ENCODE measurements at places on chromosomes 7 and 10.

DNA sequence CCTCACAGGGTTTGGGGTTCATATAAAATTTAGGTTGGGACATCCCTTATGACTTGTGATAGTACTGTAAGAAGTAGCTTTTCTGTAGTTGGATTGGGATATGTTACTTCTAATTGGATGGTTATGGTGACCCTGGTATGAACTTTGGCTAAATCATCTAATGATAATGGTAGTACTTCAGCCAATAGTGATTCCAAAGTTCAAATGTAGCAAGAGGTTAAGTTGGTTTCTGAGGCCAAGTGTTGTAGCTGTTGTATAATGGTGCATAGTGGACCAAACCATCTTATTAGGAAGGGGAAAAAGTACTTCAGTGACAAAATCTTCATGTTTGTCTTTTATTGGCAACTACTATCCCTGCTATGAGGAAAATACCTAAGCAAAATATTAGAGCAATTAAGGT, 542.1 kb upstream of the IGFBP3 start:
- DNase-seq = no peak

DNA sequence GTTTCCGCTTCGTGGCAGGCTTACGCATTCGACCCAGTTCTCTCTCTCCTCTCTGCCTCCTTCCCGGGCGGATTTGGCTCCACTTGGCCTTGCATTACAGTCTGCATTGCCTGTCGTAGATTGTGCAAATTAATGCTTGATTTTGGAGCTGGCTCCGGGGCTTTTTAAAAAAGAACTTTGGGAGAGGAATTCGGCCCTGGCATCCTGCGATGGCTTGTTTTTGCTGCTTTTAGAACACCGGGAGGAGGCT, 767 bp downstream of the EIF4EBP2 start:
- DNase-seq = peak; percentile 61

DNA sequence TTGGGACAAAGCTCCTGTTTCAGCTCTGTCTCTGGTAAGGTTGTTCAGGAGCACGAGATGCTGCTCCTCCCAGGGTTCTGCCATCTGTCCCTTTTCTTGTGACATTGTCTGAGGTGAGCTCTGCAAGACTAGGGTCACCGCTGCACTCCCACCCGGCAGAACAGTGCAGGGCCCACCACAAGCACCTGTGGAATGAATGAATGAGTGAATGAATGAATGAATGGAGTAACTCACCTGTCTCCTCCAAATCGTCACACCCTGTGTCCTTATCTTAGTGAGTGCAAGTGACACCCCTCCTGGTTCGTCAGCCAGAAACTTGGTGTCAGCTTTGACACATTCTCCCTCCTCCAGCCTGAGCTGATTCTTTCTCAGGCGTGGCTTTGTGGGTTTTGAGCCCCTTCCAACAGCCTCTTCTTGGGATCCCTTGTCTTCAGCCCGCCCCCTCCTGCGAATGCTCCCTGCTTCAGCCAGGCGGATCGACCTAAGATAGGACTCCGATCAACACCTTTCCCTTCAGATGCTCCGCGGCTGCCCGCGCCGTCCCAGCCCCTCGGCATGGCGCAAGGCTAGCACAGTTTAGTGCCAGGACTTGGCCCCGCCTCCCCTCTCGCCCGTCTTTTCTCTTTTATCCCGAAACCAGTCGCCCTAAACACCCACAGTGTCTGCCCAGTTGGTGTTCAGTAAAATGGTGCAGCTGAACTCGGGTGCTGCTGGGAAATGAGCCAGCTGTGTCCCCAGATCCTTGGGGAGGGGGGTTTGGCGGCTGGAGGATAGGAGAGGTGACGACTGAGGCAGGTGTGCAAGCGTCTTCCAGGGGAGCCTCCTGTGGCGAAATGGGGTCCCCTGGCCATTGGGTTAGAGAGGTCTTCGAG, 89.3 kb downstream of the BEND7 start:
- no peak for DNase-seq

DNA sequence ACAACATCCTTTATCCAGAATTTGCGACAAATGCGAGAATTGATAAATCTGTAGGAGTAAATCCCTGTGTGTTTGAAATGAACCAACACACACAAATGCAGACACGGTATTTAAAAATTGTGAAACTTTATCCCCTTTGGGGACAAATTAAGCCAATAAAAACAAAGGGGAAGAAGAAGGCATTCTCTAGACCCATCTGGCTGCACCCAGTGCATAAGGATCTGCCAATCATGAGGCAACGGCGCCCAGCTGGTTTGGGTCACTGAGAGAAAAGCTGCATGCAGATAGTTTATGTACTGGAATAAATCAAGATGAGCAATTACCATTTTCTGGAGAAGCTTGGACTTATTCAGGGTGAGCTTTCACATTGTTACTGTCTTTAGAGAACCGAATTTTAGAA, 45.7 kb downstream of the VAX1 start:
- peak; percentile 55 for DNase-seq

- DNase-seq = peak; percentile 7
These were observed 103.1 kb upstream of the APBB1IP start for GRCh38 chr10:26334932-26335573.

GRCh38 chr7:111540199-111540815, 22.0 kb downstream of the IMMP2L start:
- no peak for DNase-seq

GRCh38 chr7:37205451-37205850, 243.2 kb downstream of the ELMO1 start:
- no peak for DNase-seq

DNA sequence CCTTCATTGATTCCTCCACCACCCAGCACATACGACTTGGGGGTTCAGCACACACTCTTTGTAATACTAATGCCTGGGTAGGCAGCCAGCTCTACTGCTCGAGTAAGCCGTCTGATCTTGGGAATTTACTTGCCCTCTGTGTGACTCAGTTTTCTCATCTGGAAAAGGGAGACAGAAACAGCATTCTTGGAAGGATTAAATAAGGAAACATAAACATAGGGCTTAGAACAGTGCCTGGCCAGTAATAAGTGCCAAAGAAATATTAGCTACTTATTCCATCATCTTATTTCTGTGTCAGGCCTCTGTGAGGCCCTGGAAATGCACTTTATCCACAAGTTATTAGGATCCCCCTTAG, 130.1 kb downstream of the TNS3 start:
- DNase-seq = no peak

DNA sequence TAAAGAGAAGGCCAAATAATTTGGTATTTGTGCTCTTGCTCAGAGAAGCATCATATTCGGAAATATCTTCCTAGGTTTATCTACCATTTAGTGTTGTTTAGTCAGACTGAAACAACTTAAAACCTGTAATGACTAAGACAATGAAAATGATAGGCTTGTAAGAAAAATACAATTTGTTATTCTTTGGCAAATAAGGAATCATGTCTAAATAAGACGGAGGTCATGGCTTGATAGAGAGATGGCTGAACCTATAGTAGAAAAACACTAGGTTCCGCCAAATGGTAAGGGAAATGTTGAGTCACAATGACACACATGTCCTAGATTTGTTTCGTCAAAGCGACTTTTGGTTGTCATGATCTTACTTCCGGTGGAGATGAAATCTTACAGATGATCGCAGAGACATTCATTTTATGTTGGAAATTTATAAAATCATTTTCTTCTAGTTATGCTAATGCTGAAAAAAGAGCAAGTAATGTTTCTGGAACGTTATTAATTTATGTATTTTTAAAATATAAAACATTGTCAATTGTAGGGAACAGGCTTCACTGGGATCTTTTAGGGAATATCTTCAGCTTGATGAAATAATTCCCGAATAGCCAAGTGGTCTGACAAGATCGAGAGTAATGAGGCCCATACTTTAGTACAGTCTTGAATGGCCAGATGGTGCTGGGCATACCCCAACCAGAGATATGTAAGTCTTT, 1.0 kb downstream of the SRGN start:
- DNase-seq = no peak

- no peak for DNase-seq
These were observed 134.1 kb downstream of the ADCY1 start for GRCh38 chr7:45708046-45708950.

- DNase-seq = no peak
These were observed 2.0 kb downstream of the ELN start for GRCh38 chr7:74029991-74030415.

GRCh38 chr10:43322769-43323168, 48.7 kb upstream of the FXYD4 start:
- DNase-seq = peak; percentile 95

DNA sequence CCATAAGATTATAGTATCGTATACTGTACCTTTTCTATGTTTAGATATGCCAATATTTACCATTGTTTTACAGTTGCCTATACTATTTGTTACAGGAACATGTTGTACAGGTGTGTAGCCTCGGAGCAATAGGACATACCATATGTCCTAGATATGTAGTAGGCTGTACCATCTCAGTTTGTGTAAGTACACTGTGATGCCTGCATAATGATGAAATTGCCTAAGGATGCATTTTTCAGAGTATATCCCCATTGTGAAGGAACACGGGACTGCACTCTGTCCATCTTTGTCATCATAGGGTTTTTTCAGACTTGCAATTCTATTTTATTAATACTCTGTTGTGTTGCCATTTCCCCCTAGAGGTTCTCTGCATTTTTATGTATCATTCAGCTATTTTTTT, 50.1 kb downstream of the MCU start:
- no peak for DNase-seq

- no peak for DNase-seq
These were observed 30.5 kb downstream of the ARMC3 start for GRCh38 chr10:22958338-22958737.

All from putamen (tissue), 1 donor.